Activated CD8-positive, alpha-beta memory T cell treated with anti-CD3 and anti-CD28 coated beads, Interleukin-2, amount 10 ng/mL, durations not matched to agents 7 days and 5 days (primary cell): ENCODE measurements at places on chromosomes 1 and 21. TPM values are rescaled to one million over a fixed set of nuclear protein-coding genes. Genes with fewer than 3 reads are reported as not detected.

DNA sequence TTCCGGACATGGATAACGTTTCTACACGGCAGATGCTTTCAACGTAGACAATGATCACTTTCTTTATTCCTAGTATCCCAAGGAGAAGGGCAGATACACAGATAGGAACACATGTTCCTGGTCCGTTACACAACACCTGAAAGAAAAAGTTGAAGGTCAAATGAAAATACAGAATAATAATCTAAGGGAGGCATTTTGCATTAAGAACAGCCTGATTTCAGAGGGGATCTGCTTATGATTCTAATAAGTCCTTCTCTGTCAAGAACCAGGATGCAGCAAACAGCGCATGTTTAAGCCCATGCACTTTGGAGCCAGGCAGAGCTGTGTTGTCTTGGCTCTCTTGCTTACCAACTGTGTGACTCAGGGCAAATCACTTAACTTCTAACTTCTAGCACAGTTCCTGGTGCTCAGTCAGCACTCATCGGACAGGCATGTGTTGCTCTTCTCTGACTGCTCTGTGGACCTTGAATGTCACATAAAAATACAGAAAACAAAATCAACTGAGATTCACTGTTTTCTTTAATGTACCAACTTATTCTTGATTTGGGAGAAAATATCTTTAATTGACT lies 56.3 kb upstream of the CNN3 start:
- H3K27ac ChIP-seq, result no peak overlapping the region
- no peaks in the 10 kb centered on the region for H3K36me3 ChIP-seq
- no peak overlapping the region for H3K4me3 ChIP-seq
- no peaks in the 10 kb centered on the region for H3K27me3 ChIP-seq
- H3K4me1 ChIP-seq, result peaks cover 5% of the 10 kb centered on the region

GRCh38 chr1:12343823-12344487 lies 114.1 kb downstream of the VPS13D start:
- no peak overlapping the region for H3K27ac ChIP-seq
- DNase-seq, result no peak
- peaks cover 48% of the 10 kb centered on the region for H3K4me1 ChIP-seq
- no peak overlapping the region for H3K4me3 ChIP-seq
- peaks cover 43% of the 10 kb centered on the region for H3K36me3 ChIP-seq

DNA sequence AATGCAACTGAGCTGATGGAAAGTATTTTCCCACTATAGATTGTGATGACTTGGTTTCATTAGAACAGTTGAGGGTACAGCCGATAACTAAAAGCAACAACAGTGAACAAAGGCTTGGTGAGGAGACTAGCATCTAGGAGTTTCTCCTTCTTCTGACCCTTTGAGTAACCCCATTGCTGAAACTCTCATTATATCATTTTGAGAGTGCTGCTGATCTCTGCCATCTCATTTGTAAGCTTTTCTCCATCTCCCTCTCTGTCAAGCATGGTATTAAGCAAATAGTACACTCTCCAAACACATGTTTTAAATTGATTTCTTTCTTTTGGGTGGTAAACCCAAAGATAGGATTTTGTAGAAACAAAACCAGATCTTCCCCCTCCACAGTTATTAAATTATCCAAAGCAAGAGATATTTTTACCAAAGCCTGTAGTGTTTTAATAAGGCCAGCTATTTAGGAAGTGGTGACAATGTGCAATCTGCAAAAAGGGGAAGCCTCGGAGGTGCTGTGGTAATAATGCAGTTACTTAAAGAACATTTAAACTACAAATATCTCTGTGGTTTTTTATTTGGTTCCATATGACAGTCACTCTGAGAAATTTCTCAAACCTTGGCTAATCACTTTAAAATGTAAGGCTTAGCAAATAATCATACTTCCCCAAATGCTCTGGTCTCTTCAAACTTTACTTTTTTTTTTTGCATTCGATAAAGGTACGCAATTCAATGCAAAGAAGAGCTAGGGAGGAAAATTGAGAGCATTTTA lies 287.5 kb downstream of the HLX start:
- H3K4me3 ChIP-seq, result no peak overlapping the region
- DNase-seq, result no peak
- no peak overlapping the region for H3K27ac ChIP-seq
- no peaks in the 10 kb centered on the region for H3K36me3 ChIP-seq

DNA sequence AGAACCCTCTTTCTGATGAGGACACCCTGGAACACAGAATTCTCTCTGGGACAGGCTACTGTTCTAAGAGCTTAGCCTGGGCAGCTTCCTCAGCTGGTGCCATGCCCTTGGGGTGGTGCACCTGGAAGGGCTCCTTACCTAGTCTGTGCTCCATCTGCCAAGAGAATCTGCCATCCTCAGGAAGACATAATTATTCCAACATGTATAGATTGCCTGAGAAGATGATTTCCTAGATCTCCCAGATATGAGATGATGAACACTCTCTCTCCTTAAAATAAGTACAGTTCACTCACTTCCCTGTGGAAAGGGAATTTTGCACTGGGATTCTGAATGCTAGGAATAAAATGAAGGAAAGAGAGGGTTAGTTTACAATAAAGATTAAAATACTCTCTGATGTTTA lies 87.6 kb downstream of the NENF start:
- H3K27ac ChIP-seq, result no peak overlapping the region
- DNase-seq, result no peak
- H3K27me3 ChIP-seq, result peaks cover 56% of the 10 kb centered on the region
- no peaks in the 10 kb centered on the region for H3K36me3 ChIP-seq

DNA sequence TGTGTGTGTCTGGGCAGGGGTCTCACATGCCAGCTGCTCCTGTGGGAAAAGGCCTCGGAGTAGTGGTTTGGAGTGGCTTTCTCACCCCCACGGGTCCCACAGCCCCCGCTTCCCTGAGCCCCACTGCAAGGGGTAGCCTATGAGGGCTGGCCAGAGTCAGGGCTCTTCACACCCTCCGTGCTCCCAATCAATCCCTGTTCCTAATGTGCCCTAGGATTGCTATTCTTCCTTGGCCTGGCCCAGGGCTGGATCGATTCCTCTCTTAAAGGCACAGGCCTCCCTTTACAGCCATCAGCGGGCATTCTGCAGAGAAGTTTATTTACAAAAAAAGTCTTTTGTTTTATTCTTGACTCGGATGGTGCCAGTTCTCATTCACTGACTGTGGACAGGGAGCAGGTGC lies 19.3 kb upstream of the ACTL8 start:
- H3K27me3 ChIP-seq, result no peaks in the 10 kb centered on the region
- H3K4me1 ChIP-seq, result no peaks in the 10 kb centered on the region
- no peaks in the 10 kb centered on the region for H3K36me3 ChIP-seq
- H3K27ac ChIP-seq, result no peak overlapping the region
- H3K4me3 ChIP-seq, result no peak overlapping the region

DNA sequence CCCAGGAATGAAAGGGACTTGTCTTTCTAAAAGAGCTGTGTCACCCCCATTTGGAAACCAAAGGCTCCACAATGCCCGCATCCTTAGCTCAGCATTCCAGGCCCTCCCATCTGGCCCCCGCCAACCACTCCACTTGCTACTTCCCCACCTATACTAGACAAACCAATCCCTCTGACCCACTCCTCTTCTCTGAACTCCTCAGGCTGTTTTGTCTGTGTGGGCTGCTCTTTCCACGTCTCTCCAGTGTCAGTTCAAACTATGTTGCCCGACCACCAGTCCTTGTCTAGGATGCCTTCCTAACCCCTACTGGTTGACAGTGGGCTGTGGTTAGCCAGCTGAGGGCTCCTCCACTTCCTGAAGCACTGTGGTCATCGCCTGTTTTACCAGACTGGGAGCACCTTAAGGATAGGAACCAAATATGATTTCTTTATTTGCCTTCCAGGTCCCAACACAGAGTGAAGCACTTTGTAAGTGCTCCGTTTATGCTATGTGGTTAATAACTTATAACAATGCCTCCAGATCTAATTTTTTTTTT lies 8.1 kb upstream of the COA7 start:
- no peaks in the 10 kb centered on the region for H3K27me3 ChIP-seq
- H3K4me1 ChIP-seq, result peaks cover 27% of the 10 kb centered on the region
- H3K4me3 ChIP-seq, result no peak overlapping the region
- no peak for DNase-seq
- no peaks in the 10 kb centered on the region for H3K36me3 ChIP-seq

- H3K27ac ChIP-seq, result no peak overlapping the region
- peaks cover 26% of the 10 kb centered on the region for H3K27me3 ChIP-seq
- no peak overlapping the region for H3K4me3 ChIP-seq
These were observed 24.4 kb upstream of the AGBL4 start for GRCh38 chr1:50047916-50048694.

- peak overlapping the region; percentile 3 for H3K4me3 ChIP-seq
- DNase-seq, result peak; percentile 58
- H3K27ac ChIP-seq, result peak overlapping the region; percentile 86
- peaks cover 84% of the 10 kb centered on the region for H3K4me1 ChIP-seq
- no peaks in the 10 kb centered on the region for H3K27me3 ChIP-seq
These were observed 7.7 kb downstream of the ARHGEF2 start for GRCh38 chr1:155970531-155971167.

GRCh38 chr21:43361493-43362296 lies 65.2 kb downstream of the SIK1 start:
- no peaks in the 10 kb centered on the region for H3K36me3 ChIP-seq
- peak overlapping the region; percentile 91 for H3K27ac ChIP-seq
- peaks cover 6% of the 10 kb centered on the region for H3K27me3 ChIP-seq
- peaks cover 41% of the 10 kb centered on the region for H3K4me1 ChIP-seq
- peak overlapping the region; percentile 76 for H3K4me3 ChIP-seq
- peak; percentile 74 for DNase-seq

DNA sequence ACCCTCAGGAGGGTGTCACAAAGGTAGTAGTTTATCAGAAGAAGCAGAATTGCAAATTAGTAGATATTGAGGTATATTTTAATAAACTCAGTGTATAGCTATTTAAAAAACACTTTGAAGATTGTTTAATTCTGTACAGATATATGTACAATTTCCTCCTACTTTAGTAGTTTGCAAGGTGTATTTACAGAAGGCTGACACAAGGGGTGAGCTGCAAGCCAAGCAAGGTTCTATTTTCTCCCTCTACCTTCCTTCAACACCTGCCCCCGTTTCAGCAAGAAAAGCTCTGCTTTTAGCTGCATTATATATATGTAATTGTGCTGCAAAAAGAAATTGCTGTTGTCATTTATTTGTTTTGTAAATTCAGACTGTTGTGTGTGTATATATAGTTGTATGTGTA lies 674.2 kb upstream of the PKN2 start:
- H3K4me1 ChIP-seq, result no peaks in the 10 kb centered on the region
- no peaks in the 10 kb centered on the region for H3K36me3 ChIP-seq
- H3K27ac ChIP-seq, result no peak overlapping the region
- peaks cover 5% of the 10 kb centered on the region for H3K27me3 ChIP-seq

DNA sequence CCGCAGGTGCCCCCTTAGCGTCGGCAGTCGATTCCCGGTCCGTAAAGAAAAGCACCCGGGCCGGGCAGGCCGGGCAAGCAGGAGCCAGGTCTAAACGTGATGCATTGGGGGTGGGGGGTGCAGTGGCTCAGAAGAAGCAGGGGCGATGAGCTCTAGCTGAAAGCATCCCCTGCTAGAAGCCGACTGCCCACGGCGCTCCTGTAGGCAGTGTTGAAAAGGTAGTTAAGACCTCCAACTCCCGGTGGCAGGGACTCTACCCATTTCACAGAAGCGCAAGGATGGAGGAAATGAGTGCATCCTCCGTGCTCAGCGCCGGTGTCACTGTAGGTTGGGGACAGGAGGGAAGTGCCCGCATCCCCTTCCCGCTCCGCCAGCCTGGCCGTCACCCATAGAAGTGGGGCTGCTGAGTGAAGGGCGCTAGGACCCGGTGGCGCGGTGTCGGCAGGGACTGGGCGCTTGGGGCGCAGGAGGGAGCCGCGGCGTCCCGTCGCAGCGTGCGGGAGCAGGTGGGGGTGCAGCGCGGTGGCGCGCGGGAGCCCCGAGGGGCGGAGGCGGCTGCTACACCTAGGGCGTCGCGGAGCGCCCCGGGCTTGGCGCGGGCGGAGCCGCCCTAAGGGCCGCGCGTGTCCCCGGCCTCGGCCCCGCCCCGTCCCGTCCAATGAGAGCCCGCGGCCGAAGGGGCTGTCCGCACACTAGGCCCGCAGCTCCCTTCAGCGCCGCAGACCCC lies at the start of gene WNT2B:
Gene WNT2B (plus strand): TSS at position 688 of the 727 bp plus-strand sequence. CDS start 298 bp downstream, outside the sequence.
- peaks cover 61% of the 10 kb centered on the region for H3K27me3 ChIP-seq
- no peak within 1 kb of the TSS for H3K27ac ChIP-seq
- peak; percentile 69 for DNase-seq
- H3K4me3 ChIP-seq, result peak within 1 kb of the TSS; percentile 69
- no peaks in the 10 kb centered on the region for H3K36me3 ChIP-seq
- peaks cover 10% of the 10 kb centered on the region for H3K4me1 ChIP-seq

DNA sequence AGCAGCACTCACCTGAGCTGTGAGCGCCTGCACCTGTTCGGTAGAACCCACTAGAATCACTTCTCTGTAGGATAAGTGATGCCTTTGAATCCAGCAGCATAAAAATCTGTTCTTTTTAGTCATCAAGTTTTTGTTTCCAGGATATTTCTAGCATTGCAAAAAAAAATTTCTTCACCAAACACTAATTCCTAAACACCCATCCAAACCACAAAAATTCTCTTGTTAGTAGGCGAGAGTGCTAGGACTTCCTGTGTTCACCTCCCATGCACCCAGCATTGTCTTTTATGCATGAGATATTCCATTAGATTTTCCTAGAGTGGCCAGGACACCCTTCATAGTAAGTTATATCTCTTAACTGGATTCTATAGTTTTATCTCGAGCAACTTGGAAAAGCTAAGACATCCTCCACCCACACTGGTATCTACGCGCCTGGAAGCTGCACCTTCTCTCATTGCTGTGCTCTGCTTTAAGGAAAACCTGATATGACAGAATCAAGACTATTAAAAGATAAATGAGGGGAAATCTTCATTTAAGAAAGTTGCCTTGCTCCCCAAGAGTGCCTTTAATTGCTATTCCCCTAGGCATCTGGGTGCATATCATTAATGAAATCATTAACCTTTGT lies 12.3 kb downstream of the SERTAD4 start:
- H3K36me3 ChIP-seq, result no peaks in the 10 kb centered on the region
- H3K27ac ChIP-seq, result no peak overlapping the region
- no peak for DNase-seq
- H3K27me3 ChIP-seq, result peaks cover 84% of the 10 kb centered on the region
- no peak overlapping the region for H3K4me3 ChIP-seq

GRCh38 chr1:33121728-33122127 lies 40.8 kb downstream of the AZIN2 start:
- no peak overlapping the region for H3K4me3 ChIP-seq
- DNase-seq, result peak; percentile 34
- H3K4me1 ChIP-seq, result peaks cover 14% of the 10 kb centered on the region
- peaks cover 18% of the 10 kb centered on the region for H3K36me3 ChIP-seq
- H3K27me3 ChIP-seq, result no peaks in the 10 kb centered on the region

GRCh38 chr1:72062584-72062983 lies 219.8 kb downstream of the NEGR1 start:
- no peaks in the 10 kb centered on the region for H3K4me1 ChIP-seq
- no peak for DNase-seq
- no peak overlapping the region for H3K27ac ChIP-seq
- H3K27me3 ChIP-seq, result no peaks in the 10 kb centered on the region

GRCh38 chr21:38477226-38477625 lies 21.1 kb downstream of the ERG start:
- DNase-seq, result no peak
- no peaks in the 10 kb centered on the region for H3K36me3 ChIP-seq
- H3K4me3 ChIP-seq, result no peak overlapping the region
- H3K4me1 ChIP-seq, result peaks cover 6% of the 10 kb centered on the region

Gene C1orf141
- not detected for total RNA-seq

Gene DNAJC6
- 6.2 TPM for total RNA-seq

Gene F13B
- total RNA-seq, result not detected

Gene C1orf226
- total RNA-seq, result not detected

Gene PRAMEF20
- not detected for total RNA-seq

Gene PRRC2C
- 225 TPM for total RNA-seq

Gene NRDC
- 190 TPM for total RNA-seq

Gene PUSL1
- 26.3 TPM for total RNA-seq

Gene EGLN1
- total RNA-seq, result 22.3 TPM

Gene TYW3
- total RNA-seq, result 15.0 TPM
